ENCODE measurements at places on chromosomes 1 and 21. TPM values are rescaled to one million over a fixed set of nuclear protein-coding genes. Genes with fewer than 3 reads are reported as not detected.

WDR77 gene
- total RNA-seq: 28.1 TPM

LORICRIN gene
- total RNA-seq: not detected

LRRC38 gene
- not detected for total RNA-seq

FMO4 gene
- 8.2 TPM for total RNA-seq

RPL11 gene
- total RNA-seq: 1,144 TPM

CAMSAP2 gene
- 21.0 TPM for total RNA-seq

PRRX1 gene
- total RNA-seq: 113 TPM
